ENCODE measurements at places on chromosomes 11 and 22.

DNA sequence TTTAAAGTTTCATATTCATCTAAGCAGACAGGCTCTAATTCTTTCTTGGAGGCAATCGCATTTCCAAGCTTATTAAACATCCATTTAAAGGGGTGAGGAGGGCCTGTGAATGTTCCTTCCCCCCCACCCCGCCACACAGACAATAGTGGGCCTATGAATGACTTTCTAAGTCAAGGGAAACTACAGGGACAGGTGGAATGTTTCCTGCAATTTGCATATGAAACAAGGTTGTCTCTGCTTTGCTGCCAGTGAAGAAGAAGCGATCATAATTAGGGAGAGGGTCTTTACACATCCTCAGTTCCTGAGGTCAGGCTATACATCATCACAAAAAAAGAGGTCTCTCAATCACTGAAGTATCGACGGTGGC, 127.9 kb upstream of the OPCML start:
- DNase-seq: no peak

DNA sequence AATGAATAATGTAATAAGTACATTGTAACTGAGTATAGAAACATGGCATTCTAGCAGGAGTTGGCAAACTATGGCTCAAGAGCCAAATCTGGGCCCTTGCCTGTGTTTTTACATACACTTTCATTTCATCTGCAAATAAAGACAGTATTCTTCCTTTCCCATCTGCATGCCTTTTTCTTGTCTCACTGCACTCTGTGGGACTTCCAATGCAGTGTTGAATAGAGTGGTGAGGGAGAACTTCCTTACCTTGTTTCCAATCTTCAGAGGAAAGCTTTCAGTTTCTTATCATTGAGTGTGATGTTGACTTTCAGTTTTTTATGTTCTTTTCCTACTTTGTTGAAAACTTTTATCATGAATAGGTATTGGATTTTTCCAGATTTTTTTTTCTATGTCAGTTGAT, 82.1 kb downstream of the USP47 start:
- no peak for DNase-seq

DNA sequence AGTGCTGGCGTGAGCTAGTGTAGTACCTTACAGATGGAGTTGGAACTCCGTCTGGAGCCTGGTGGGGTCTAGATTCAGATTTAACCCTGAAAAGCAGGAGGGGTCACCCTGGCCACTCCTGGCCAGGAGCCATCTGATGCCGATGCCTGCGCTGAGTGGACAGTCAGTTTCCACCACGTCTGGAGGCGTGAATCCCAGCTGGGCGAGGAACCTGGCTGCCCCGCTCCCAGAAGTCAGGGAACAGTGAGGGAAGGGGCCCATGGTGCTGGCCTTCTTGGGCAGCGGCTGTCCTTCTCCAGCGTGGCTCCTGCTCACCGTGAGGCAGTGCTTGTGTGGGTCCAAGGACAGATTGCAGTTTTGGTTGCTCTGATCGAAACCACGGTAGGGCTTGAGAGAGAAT, 76.3 kb downstream of the PARVB start:
- DNase-seq: no peak

GRCh38 chr22:23767303-23767672, 484 bp downstream of the CHCHD10 start:
- DNase-seq: no peak

DNA sequence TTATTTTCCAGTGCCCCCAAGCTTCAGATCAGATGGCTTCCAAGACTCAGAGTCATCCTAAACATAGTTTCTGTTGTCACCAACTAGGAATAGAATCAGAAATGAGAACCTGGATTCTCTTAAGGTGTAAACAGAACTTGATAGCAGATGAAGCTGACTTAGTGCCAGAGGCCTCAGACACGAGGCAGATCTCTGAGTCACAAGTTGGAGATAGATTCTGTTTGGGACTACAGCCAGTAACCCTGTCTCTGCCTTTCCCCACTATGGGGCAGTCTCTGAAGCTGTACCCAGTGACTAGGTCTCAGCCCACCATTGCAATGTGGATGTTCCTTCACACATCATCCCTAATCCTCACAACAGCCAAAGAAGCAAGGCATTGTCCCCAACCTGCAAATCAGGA, 25.4 kb downstream of the NEU3 start:
- DNase-seq: no peak

DNA sequence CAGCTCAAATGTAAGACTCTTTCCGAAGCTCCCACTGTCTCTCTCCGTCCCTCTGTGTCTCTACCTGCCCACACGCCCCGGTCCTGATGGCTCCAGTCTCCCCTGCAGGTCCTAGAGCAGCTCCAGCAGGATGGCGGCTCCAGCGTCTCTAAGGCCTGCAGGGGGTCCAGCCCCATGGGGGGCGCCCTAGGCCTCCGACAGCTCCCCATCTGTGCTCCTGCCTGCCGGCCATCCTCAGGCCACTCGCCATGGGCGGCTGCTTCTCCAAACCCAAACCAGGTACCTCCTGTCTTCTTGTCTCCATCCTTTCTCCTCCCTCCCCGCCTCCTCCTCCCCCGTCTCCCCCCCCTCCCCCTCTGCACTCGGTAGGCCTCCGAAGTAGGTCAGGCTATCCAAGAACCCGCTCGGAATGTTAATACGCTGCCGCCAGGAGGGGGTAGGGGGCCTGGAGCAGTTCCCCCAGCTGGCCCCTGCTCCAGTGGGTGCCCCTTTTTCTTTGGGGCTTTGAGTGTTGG, 699 bp downstream of the AIFM3 start:
- no peak for DNase-seq

GRCh38 chr11:132520199-132520598, 1012.1 kb downstream of the OPCML start:
- no peak for DNase-seq

Measured in stimulated activated CD4-positive, alpha-beta T cell treated with anti-CD3 and anti-CD28 coated beads, Interleukin-2, amount 100 ng/mL, for 48 hours (primary cell).